ENCODE measurements at places on chromosomes 6 and 20.
A peak's percentile ranks its signal among the peaks of the same experiment; 100 is the strongest.

DNA sequence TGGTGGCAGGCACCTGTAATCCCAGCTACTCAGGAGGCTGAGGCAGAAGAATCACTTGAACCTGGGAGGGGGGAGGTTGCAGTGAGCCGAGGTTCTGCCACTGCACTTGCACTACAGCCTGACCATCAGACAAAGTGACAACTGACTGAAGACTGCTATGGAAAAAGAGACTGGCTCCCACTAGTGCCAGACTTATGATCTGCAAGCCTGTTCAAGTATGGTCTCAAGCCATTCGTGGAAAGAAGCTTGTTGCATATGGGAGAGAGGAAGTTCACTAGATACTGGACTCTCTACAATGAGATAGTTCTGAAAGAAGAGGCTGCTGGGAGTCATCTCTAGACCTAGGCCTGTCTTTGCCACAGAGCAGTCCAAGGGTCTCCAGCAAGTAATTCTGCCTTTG is 26.7 kb downstream of the MDN1 start:
- no peak for DNase-seq

GRCh38 chr20:49132995-49133478 is 55.1 kb downstream of the STAU1 start:
- DNase-seq: no peak

DNA sequence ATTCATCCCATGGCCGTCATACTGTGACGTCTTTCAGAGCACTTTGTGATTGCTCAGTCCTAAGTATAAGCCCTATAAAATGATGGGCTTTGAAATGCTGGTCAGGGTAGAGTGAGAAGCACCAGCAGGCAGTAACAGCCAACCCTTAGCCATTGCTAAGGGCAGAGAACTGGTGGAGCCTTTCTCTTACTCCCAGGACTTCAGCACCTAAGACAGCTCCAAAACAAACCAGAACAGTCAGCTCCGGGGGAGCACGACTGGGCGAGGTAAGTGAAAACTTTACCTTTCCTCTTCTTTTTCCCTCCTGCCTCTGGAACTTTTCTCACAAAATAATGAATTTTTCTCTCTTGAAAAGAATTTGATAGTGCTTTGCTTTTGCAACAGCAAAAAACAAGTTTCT is at the start of gene VIP:
VIP (plus strand) TSS at position 104 of the 400 bp plus-strand sequence. CDS start 1,381 bp downstream, outside the sequence.
- no peak for DNase-seq

DNA sequence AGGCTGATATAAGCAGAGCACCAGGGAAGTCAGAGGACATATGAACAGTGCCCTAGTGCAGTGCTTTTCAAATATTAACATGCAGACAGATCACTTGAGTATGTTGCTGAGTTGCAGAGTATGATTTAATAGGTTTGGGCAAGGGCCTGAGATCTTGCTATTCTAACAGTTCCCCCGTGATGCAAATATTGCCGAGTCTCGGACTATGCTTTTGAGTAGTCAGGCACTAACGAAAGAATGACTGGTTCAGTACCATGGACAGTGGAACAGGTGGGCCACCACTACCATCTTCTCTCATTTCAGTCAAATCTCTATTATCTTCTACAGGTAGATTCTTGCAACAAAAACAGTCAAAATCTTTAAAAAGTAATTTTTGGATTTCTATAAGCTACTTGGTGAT is 3.7 kb upstream of the TMEM200A start:
- DNase-seq: no peak

GRCh38 chr20:4036351-4036750 is 21.0 kb upstream of the RNF24 start:
- DNase-seq: no peak

DNA sequence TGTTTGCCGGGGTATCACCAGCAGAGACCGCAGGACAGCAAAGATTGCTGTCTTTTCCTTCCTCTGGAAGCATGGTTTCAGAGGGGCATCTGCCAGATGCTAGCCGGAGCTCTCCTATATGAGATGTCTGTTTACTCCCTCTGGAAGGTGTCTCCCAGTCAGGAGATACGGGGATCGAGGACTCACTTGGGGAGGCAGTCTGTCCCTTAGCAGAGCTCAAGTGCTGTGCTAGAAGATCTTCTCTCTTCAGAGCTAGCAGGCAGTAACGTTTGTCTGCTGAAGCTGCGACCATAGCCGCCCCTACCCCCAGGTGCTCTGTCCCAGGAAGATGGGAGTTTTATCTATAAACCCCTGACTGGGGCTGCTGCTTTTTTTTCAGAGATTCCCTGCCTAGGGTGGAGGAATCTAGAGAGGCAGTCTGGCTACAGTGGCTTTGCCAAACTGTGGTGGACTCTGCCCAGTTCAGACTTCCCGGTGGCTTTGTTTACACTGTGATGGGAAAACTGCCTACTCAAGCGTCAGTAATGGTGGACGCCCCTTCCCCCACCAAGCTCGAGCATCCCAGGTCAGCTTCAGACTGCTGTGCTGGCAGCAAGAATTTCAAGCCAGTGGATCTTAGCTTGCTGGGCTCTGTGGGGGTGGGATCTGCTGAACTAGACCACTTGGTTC is 133.0 kb upstream of the FLRT3 start:
- no peak for DNase-seq

DNA sequence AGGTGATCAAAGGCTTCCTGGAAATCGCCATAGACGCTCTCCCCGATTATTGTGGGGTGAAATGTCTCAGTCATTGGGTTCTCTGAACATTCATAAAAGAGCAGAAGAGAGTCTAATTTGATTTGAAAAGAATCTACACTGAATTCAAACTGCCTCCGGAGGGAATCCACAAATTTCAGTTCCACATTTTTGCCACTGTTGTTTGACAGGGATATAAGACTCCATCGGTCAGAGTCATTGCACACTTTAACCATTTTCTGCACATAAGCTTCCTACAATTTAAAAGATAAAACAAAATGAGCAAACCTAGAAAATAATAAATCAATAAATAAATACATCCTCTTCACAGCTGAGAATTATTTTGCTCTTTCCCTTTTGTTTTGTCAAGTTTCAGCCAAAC is 2.3 kb downstream of the TENT5A start:
- DNase-seq: no peak

GRCh38 chr20:53138454-53139262 is 166.5 kb downstream of the TSHZ2 start:
- no peak for DNase-seq

GRCh38 chr20:44208770-44209169 is 1.8 kb downstream of the OSER1 start:
- no peak for DNase-seq

GRCh38 chr6:117169781-117170281 is 95.5 kb upstream of the VGLL2 start:
- DNase-seq: no peak

- DNase-seq: no peak
Observed at GRCh38 chr6:157090736-157091135, 232.6 kb downstream of the TMEM242 start.

DNA sequence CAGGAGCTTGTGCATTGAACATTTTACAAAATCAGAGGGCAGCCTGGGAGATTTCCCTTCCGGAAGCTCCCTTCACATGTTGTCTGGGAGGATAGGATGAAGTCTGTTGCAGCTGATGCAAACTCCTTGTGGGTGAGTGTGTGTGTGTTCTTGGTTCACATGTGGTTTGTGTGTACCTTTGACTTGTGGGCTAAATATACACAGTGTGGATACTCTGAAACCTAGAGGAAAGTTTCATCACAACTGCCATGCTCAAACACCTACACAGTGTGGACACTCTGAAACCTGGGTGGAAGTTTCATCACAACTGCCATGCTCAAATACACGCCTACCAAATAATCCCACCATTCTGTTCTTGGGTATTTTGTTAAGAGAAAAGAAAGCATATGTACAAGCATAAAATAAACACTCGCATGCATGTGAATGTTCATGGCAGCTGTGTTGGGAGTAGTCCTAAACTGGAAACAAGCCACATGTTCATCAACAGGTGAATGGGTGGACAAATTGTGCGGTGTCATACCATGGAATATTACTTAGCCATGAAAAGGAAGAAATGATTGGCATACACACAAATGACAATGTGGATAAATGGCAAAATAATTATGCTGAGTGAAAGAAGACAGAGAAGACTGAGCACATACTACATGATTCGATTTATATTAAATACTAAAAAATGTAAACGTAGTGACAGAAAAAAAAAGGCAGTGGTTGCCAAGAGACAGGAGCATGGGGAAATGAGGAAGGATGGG is 1.8 kb downstream of the SCP2D1 start:
- DNase-seq: no peak

DNA sequence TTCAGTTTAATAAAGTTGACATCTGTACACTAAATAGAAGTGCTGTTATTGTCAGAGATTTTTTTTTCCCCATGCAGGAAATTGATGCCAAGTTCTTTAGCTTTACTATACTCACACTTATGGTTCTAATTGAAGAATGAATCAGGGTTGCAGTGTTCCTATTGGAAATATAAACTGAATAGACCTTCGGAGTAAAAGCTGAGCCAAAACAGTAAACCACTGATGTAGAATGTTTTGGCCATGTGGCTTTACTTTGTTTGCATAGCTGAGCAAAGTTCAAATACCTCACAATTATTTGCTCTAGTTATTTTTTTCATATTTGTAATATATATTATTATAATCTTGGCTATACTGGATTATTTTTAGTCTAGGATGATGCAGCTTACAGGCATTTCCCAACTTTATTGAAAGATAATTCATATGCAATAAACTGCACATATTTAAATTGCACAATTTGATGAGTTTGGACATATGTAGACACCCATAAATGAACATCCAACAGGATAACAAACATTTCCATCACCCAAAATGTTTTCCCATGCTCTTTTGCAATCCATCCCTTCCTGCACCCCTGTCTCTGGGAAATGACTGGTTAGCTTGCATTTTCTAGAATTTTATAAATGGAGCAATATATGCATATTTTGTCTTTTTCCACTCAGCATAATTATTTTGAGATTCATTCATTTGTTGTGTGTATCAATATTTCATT is 105.8 kb upstream of the NOX3 start:
- DNase-seq: no peak

DNA sequence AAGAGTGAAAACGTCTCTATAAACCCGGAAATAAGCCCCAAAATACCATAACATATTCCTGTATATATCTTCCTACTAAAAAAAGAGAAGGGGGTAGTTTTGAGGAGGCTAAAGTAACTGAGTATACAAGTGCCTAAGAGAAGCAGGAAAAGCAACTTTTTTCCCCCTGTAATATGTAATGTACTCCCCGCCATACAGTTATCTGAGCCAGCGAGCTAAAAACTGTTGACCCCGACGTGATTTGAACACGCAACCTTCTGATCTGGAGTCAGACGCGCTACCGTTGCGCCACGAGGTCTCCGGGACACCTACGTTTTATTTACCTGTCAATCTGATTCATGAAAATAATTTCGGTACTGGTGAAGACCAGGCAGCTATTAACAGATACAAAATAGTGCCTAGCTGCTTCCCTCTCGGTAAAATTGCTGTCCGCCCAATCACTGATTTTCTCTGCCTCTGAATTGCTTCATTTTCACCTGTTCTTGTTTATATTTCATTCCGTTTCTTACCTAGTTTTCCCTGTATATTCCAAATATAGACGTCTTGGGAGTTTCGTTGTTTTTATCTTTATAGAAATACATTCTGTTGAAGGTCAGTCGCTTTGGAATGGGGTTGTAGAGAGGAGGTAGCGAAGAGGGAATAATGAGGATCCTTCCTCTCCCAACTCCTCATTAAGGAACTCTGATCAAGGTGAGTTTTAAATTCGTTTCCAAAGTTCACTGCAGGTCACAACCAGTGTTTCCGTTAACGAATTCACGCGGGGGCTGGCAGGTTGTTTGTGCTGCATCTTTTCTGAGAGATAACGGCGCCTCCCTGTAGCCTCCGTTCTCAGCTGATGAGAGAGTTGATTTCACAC is 33.6 kb upstream of the BTN3A2 start:
- DNase-seq: peak; percentile 42

DNA sequence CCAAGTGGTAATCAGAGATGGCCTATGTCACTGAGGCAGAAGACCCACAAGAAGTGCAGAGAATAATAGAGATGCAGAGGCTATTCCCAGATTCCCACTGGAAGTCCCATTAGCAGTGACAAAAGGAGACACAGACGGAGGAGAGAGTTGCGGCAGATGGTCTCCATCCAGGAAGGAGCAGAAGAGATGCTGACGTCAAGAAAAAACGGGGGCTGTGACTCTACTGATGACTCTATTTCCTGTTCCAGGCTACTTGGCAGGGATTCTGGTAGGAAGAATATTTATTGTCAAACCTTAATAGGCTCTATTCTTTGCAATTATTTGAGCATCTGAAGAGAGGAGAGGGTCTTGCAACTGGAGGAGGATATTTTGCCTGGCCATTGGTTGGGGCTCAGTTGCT is 246.0 kb upstream of the ECI2 start:
- DNase-seq: no peak

- no peak for DNase-seq
Observed at GRCh38 chr20:37796121-37796520, 102.3 kb downstream of the CTNNBL1 start.

DNA sequence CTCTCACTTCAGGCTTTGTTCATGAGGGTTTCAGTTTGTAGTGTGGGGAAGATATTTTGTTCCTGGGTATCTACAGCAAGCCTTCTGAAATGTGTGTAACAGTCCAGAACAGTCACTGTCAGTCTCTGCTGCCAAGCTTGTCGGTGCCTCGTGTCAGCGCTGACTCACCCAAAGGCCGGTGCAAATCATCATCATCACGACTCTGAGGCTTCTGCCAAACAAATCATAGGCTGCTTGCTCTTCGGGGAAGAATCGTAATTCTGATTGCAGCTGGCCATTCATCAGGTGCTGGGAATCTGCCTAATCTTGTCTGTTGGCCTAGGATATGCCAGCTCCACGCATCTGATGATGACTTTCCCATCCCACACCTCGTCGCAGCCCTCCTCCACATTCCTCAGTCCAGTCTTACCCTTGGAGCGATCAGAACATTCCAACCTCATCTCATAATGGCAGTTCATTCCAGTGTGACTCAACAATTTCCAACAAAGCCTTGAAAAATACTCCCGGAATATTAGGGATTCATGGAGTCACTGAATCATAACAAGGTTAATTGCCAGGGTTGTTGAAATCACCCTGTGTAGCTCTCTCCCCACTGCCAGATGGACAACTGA is 40.9 kb downstream of the ALDH8A1 start:
- DNase-seq: no peak

GRCh38 chr20:931401-931800 is 15.3 kb upstream of the ANGPT4 start:
- no peak for DNase-seq

GRCh38 chr20:53963635-53964034 is 106.8 kb downstream of the BCAS1 start:
- no peak for DNase-seq

GRCh38 chr6:147595961-147596360 is 87.5 kb downstream of the SAMD5 start:
- no peak for DNase-seq

DNA sequence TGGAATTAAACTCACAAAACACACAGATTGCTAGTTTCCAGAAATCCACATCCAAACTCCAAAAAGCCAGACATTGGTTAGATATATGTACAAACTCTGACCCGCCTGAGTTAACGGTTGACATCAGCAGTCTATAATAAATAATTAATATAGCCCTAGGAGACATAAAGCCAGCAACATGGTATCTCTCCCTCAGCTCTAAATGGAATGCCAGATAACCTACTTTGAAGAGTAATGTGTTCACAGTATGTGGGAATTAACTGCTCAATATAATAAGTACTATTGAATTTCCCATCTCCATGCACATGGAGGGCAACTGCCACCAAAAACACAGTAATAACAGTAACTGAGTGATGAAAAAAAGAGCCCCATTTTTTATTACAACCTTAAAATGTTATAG is 383.2 kb downstream of the CD83 start:
- no peak for DNase-seq

GRCh38 chr20:50478162-50478990 is 31.8 kb upstream of the PTPN1 start:
- peak; percentile 73 for DNase-seq

Measured in activated CD4-positive, alpha-beta T cell treated with anti-CD3 and anti-CD28 coated beads, Interleukin-2, amount 50 U/mL, for 4 hours (primary cell).